Thoracic aorta endothelial cell (primary cell): ENCODE measurements at places on chromosomes 4 and X. TPM values are rescaled to one million over a fixed set of nuclear protein-coding genes. Genes with fewer than 3 reads are reported as not detected.

DCAF4L1 gene
- total RNA-seq = 0.13 and 0.14 TPM in 2 replicates

TBL1X gene
- total RNA-seq = 22.9 and 28.1 TPM in 2 replicates

CDKL5 gene
- 3.7 and 4.0 TPM in 2 replicates for total RNA-seq

MAGEA9B gene
- not detected in 2 replicates for total RNA-seq

XAGE1A gene
- not detected in 2 replicates for total RNA-seq

TMEM33 gene
- 90.8 and 107 TPM in 2 replicates for total RNA-seq

SPINK2 gene
- not detected in 2 replicates for total RNA-seq

PCDH11X gene
- total RNA-seq = under 0.01 and 0.22 TPM in 2 replicates

GLUD2 gene
- total RNA-seq = 1.5 and 3.4 TPM in 2 replicates

ASB9 gene
- 9.8 and 17.4 TPM in 2 replicates for total RNA-seq

ITIH6 gene
- not detected in 2 replicates for total RNA-seq

MBNL3 gene
- total RNA-seq = 4.1 and 7.0 TPM in 2 replicates

AFP gene
- not detected in 2 replicates for total RNA-seq

MAGEC1 gene
- not detected in 2 replicates for total RNA-seq

LNX1 gene
- total RNA-seq = 1.8 and 3.7 TPM in 2 replicates

SLC30A9 gene
- total RNA-seq = 76.3 and 79.2 TPM in 2 replicates

FAM9B gene
- total RNA-seq = not detected in 2 replicates

PITX2 gene
- 0.13 TPM in 1 of 2 replicates, not detected in the other for total RNA-seq

IBSP gene
- not detected in 2 replicates for total RNA-seq

LANCL3 gene
- 0.93 and 1.6 TPM in 2 replicates for total RNA-seq

MFAP3L gene
- total RNA-seq = 0.53 and 0.93 TPM in 2 replicates

CCDC149 gene
- total RNA-seq = 8.6 and 10.8 TPM in 2 replicates

SASH3 gene
- total RNA-seq = not detected in 2 replicates

GUCY1A1 gene
- 0.13 and 2.4 TPM in 2 replicates for total RNA-seq

MAMLD1 gene
- 2.3 and 3.2 TPM in 2 replicates for total RNA-seq

FATE1 gene
- not detected in 2 replicates for total RNA-seq

DSPP gene
- not detected in 2 replicates for total RNA-seq

DDIT4L gene
- total RNA-seq = 17.0 and 31.8 TPM in 2 replicates

TLR3 gene
- total RNA-seq = 4.4 and 7.5 TPM in 2 replicates

NOX1 gene
- total RNA-seq = not detected in 2 replicates

TCEAL9 gene
- 121 and 133 TPM in 2 replicates for total RNA-seq

ABRAXAS1 gene
- 25.3 and 25.6 TPM in 2 replicates for total RNA-seq

SLITRK2 gene
- not detected in 2 replicates for total RNA-seq

SNCA gene
- total RNA-seq = 44.9 and 78.9 TPM in 2 replicates

PDHA2 gene
- total RNA-seq = 0.13 TPM in 1 of 2 replicates, not detected in the other

HTR2C gene
- total RNA-seq = not detected in 2 replicates

SLIT2 gene
- 34.7 and 54.1 TPM in 2 replicates for total RNA-seq

KIT gene
- total RNA-seq = 12.8 and 28.3 TPM in 2 replicates

TEX13C gene
- not detected in 2 replicates for total RNA-seq

SSR4 gene
- 127 and 133 TPM in 2 replicates for total RNA-seq

NDP gene
- total RNA-seq = 0.27 and 1.2 TPM in 2 replicates

SLC4A4 gene
- 0.13 and 0.29 TPM in 2 replicates for total RNA-seq

FAM47A gene
- total RNA-seq = not detected in 2 replicates

CENPI gene
- 46.0 and 66.6 TPM in 2 replicates for total RNA-seq

MAGEB4 gene
- not detected in 2 replicates for total RNA-seq

NMU gene
- total RNA-seq = 0.53 TPM in 1 of 2 replicates, not detected in the other

ZAR1 gene
- not detected in 2 replicates for total RNA-seq

PNMA6F gene
- total RNA-seq = not detected in 2 replicates

SATL1 gene
- total RNA-seq = not detected in 2 replicates

HSFX3 gene
- total RNA-seq = not detected in 2 replicates

RBMXL3 gene
- total RNA-seq = not detected in 2 replicates

TNIP3 gene
- 0.80 and 0.86 TPM in 2 replicates for total RNA-seq

NUDT11 gene
- total RNA-seq = 4.6 and 9.0 TPM in 2 replicates
